ENCODE measurements at places on chromosomes 16 and 17. TPM values are rescaled to one million over a fixed set of nuclear protein-coding genes. Genes with fewer than 3 reads are reported as not detected.

SPN gene
- 0.54 TPM for total RNA-seq

CACNG3 gene
- total RNA-seq: not detected

TAT gene
- 0.26 TPM for total RNA-seq

CNGB1 gene
- not detected for total RNA-seq

TEKT1 gene
- total RNA-seq: not detected

DYNLRB2 gene
- not detected for total RNA-seq

ALDH3A1 gene
- 6.5 TPM for total RNA-seq

KRTAP2-2 gene
- not detected for total RNA-seq

MPO gene
- total RNA-seq: 0.95 TPM

STRADA gene
- total RNA-seq: 6.7 TPM

ARHGDIG gene
- total RNA-seq: 0.59 TPM

SCGB1C2 gene
- not detected for total RNA-seq

LGALS9 gene
- 10.8 TPM for total RNA-seq

CRHR1 gene
- total RNA-seq: 0.30 TPM

SNX20 gene
- total RNA-seq: 1.8 TPM

FBXO47 gene
- not detected for total RNA-seq

UTS2R gene
- not detected for total RNA-seq

CALB2 gene
- not detected for total RNA-seq

RAB11FIP3 gene
- 89.5 TPM for total RNA-seq

AANAT gene
- not detected for total RNA-seq

PRAC1 gene
- not detected for total RNA-seq

RASL10B gene
- 6.8 TPM for total RNA-seq

ANTKMT gene
- 35.5 TPM for total RNA-seq

KRT24 gene
- total RNA-seq: not detected

TMEM97 gene
- 13.5 TPM for total RNA-seq

ZCCHC14 gene
- 14.6 TPM for total RNA-seq

EVI2B gene
- total RNA-seq: 0.85 TPM

DOC2B gene
- total RNA-seq: 3.0 TPM

SLC12A4 gene
- total RNA-seq: 24.1 TPM

MYADML2 gene
- 15.7 TPM for total RNA-seq

SMG6 gene
- 17.5 TPM for total RNA-seq

MYCBPAP gene
- total RNA-seq: 0.27 TPM

SLC39A11 gene
- total RNA-seq: 9.2 TPM

MYO15B gene
- 26.1 TPM for total RNA-seq

CETP gene
- total RNA-seq: 0.17 TPM

KRTAP17-1 gene
- not detected for total RNA-seq

TBC1D3C gene
- not detected for total RNA-seq

CCDC78 gene
- 0.11 TPM for total RNA-seq

GPATCH8 gene
- total RNA-seq: 28.1 TPM

ABCC11 gene
- 0.18 TPM for total RNA-seq

CLEC3A gene
- not detected for total RNA-seq

SOX8 gene
- total RNA-seq: 1.9 TPM

RHBDL3 gene
- 0.19 TPM for total RNA-seq

TAC4 gene
- total RNA-seq: not detected

SPATA32 gene
- not detected for total RNA-seq

CMC2 gene
- total RNA-seq: 88.9 TPM

TBX4 gene
- not detected for total RNA-seq

NPIPA7 gene
- total RNA-seq: 2.8 TPM

PTX4 gene
- not detected for total RNA-seq

RGS9 gene
- total RNA-seq: 1.5 TPM

CX3CL1 gene
- 13.5 TPM for total RNA-seq

TEX14 gene
- 0.13 TPM for total RNA-seq

KRTAP3-1 gene
- total RNA-seq: not detected

MYO1D gene
- 5.9 TPM for total RNA-seq

IRX6 gene
- 1.0 TPM for total RNA-seq

KRT25 gene
- total RNA-seq: not detected

OR3A3 gene
- not detected for total RNA-seq

All from psoas muscle (tissue), 8 donors.